Natural killer cell (primary cell): ENCODE measurements at places on chromosomes 4 and X. TPM values are rescaled to one million over a fixed set of nuclear protein-coding genes. Genes with fewer than 3 reads are reported as not detected.

CNOT6L gene
- 172 TPM for total RNA-seq

GAGE2A gene
- not detected for total RNA-seq

PRPS1 gene
- total RNA-seq: 49.3 TPM

CFAP47 gene
- not detected for total RNA-seq

TMEM128 gene
- 9.3 TPM for total RNA-seq

TRPC5OS gene
- not detected for total RNA-seq

SPIN2A gene
- 1.4 TPM for total RNA-seq

GRCh38 chr4:134028421-134028820 is 173.2 kb downstream of the PABPC4L start:
- DNase-seq: no peak

DNA sequence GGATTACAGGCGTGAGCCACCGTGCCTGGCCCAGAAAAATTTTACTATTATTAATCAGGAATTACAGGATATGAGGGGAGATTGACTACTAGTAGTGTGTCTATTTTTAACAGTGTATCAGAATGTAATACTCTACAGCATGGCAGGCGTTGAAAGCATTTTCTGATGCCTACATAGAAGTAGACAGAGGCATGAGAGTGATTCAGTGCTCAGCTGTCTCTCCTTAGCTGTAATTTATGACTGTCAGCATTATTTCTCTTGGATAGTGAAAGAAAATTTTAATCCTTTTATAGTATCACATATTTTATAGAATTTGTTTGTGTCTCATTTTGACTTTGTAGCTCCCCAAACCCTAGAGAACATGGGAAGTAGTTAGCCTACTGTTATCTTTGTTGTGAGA is 20.7 kb downstream of the ARHGAP24 start:
- no peak for DNase-seq

GRCh38 chrX:13808293-13808692 is 8.6 kb downstream of the GPM6B start:
- DNase-seq: no peak

DNA sequence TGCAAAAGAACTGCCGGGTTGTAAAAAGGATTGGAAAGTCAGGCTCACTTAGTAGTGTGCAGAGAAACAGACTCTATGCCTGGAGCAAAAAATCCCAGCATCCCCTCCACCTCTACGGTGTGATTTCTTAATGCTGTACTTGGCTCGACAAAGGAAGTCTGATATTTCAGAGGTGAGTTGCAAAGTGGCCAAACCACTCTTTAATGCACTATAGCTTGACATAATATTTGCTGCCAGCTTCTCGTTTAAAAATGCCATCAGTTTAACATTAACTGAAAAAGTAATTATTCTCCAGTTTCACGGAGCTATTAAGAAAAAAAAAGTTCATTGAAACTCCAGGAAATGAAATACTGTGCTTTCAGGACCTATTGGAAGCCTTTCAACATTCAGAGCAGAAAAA is 448.3 kb upstream of the ZFP42 start:
- no peak for DNase-seq

DNA sequence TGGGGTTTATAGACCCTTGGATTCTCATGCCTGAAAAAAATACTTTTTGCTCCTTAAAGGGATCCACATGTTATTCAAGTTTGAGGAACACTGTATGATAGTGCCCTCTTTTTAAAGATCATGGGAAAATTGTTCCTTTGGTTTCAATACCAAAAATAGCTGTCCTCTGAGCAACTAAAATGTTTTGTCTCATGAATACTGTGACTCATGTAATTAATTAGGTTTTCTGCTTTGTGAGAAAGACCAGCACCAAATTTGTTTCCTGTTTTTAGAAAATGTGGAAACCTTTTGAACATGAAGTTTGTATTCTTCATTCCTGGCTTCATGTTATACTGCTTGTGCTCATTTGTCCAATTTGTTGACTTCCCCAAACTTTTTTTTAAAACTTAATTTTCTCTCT is 127.6 kb upstream of the SH3RF1 start:
- no peak for DNase-seq

GRCh38 chrX:10923466-10923865 is 187.7 kb upstream of the HCCS start:
- no peak for DNase-seq

DNA sequence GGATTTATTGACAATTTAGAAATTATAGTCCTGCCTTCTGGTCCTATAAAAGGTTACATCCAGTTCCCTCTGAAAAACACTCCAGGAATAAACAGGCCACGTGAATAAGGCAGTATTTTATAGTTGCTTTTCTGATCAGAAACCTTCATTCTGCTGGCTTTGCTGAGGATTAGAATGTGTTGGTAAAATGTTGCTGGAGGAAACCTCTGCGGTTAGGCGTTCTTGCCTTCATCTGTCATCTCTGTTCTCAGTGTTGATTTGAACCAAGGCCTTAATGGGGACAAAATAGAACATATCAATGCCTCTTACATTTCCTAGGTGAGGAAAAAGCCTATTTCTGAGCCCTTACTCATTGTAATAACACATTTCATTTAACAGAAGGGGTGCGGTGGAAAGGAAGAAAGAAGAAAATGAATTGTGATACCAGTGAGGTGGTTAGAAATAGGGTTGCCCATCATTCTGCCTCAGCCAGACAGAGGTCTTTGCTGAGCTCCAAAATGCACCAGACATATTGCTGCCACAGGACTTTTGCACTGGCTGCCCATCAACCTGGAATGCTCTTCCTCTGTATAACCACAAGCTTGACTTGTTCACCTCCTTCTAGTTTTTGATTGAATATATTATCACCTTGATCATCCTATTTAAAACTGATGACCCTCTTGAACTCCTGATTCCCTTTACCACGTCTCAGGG is 18.0 kb upstream of the SPARCL1 start:
- DNase-seq: no peak

- DNase-seq: no peak
These were observed 43.2 kb downstream of the SLC9A6 start for GRCh38 chrX:136028383-136028984.

- no peak for DNase-seq
These were observed 37.9 kb downstream of the RAP2C start for GRCh38 chrX:132181364-132181763.

DNA sequence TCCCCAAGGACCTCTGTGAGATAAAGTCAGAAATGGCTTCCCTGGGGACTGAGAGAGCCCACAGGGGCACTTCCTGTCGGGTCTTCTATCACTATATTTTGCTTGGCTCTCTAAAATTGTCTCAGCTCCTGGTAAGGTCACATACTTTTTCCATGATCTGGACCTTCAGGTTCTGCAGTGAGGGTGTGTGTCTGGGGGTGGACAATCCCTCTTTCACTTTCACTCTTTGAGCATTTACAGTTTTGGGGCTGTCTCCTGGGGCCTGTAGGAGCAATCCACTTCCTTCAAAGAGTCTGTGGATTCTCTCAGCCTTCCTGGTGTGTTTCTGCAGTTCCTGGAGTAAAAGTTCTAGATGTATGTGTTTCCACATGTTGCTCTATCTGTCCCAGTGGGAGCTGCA is 335.7 kb downstream of the FSTL5 start:
- no peak for DNase-seq

- no peak for DNase-seq
These were observed 1.9 kb downstream of the TRO start for GRCh38 chrX:54922547-54922946.

- DNase-seq: no peak
These were observed 85.5 kb downstream of the DRD5 start for GRCh38 chr4:9866931-9867330.

- no peak for DNase-seq
These were observed 43.5 kb downstream of the LHFPL1 start for GRCh38 chrX:112636288-112636687.

DNA sequence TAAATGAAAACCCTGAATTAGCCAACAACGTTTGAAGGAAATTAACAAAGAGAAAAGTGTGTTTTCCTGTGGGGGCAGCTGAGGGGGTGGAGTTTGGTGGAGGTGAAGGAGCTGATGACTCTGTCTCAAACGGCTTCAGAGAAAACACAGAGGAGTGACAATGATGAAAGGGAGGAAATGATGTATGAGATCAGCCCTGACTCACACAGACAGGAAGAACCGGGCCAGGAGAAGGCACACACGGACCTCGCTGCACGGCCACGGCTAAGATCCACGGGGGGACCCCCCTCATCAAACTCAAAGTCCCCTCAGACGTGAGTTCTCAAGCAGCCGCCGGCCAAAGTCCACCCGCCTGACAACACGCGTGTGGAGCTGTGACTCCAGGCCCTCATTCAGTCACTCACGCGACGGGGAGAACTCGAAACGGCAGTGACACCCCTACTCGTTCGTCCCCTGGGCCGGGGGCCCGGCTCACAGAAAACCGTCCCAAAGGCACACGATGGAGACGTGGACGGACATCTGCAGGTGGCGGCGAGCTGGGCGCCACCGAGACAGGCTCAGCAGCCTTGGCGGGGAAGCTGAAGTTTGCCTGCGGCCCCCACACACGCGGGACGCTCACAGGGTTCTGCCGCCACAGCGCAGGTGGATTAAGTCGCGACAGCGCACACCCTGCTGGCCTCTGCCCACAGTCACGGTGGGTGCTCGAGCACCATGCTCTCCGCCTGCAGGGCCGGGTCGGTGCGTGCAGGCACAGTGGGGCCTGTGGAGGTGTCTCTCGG is 28.8 kb downstream of the PPP2R3B start:
- peak; percentile 76 for DNase-seq

- DNase-seq: no peak
These were observed 23.4 kb upstream of the PPP3CA start for GRCh38 chr4:101370663-101371210.

DNA sequence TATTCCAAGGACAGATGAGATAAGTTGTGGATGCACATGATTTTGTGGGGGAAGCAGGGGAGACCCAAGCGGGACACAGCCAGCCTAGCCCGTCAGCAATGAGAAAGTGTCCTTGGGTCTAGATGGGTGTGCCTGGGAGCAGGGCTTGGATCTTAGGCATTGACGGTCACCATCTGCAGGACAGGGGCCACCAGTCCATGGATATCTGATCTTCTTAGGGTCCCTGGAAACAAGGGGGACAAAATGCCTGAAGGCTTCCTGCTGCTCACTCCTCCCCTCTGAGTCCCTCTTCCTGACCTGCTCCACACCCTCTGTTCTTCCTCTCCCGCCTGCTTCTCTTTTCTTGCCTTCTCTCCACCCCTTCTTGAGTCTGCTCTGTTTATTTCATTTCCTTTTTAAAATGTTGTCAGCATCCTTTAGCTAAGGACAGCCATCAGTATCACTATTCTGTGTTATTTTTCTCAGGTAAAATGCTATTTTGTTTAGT is 298.4 kb downstream of the RAPGEF2 start:
- DNase-seq: no peak

- DNase-seq: no peak
These were observed 39.1 kb downstream of the LAMP2 start for GRCh38 chrX:120429776-120430540.

DNA sequence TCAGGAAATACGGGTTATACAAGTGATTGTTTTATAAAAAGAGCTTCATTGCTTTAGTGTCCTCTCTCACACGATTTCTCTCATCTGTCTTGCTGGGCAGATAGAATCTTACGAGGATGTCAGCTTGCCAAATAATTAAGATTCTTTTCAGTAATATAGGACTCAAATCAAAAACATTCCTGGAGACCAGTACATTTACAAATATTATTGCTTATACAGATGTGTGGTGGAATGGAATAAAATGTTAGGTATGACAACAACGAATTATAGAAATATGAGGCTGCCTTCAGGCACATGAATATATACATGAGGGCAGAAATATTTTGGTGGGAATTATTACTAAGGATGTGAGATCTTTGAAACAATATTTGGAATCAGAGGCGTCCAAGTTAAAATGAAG is 88.9 kb downstream of the GC start:
- no peak for DNase-seq

GRCh38 chr4:966266-967112 is 6.9 kb downstream of the DGKQ start:
- no peak for DNase-seq

DNA sequence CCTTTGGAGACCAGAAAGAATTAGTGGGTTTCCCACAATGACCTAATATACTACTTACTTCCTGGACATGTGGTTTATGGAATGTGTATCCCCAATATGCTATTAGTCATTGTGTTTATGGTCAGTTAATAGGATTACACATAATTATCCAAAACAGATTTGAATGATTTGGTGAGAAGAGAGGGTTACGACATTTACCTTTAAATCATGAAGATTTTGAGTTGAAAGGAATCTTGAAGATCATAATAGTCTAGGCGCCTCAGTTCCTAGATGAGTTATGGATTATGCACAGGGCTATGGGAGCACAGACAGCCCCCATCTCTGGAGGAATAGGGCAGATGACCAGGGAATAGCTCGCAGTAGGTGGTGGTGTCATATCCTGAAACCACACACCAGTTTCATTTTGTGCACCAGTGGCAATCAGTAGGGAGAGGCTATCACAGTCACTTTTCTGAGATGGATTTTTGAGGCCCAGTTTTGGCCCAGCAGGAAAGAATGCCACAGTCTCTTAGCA is 61.3 kb downstream of the SEPTIN11 start:
- no peak for DNase-seq

DNA sequence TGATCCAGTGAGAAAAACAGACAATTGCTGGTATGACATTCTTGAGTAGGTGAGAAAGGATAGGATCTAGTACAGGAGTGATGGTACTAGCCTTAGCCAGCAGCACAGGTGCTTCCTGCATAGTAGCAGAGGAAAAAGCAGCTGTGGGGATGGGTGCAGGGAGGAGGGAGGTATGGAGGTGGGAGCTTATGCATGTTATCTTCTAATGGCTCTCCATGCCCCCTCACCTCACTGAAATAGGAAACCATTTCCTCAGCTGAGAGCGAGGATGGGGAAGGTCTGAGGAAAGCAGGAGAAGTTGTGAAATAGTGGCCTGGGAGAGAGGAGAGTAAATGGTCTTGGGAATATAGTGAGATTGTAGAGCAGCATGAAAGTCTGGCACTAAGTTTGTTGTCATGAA is 136.3 kb downstream of the TMEM164 start:
- DNase-seq: no peak

DNA sequence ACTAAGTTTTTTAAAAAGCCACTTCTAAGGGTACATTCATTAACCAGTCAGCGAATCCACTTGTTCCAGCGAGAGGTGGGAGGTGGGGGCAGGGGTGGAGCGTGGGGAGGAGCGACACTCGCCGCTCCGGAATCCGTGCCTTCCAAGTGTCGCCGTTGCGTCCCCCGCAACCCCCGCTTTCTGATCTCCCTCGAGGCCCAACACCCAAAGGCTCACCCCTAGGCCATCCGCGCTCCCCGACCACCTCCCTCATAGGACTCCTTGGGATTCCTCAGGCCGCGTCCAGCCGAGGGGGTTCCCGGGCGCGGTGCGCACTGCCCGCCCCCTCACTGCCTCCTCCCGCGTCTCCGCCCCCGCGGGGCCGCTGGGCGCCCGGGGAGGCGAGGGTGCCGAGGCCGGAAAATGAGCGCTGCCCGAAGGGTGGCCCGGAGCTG is 108.1 kb upstream of the STOX2 start:
- no peak for DNase-seq

GRCh38 chrX:130020661-130021324 is 38.4 kb downstream of the BCORL1 start:
- no peak for DNase-seq

DNA sequence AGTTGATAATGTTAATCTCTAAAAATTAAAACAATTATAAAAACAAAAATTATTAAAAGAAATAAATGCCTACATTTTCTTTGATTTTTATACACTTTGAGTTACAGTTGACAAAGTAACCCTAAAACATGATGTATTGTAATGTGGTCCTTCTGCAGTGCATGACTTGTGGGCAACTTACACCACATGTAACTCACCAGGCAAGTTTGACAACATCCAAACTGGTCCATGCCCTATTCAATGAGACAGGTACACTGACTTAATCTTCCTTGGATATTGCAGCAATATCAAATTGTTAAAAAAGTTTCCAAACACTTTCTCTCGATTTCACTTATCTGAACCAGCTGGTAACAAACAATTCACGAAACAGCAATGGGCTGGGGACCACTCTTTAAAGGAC is 81.5 kb downstream of the FTHL17 start:
- DNase-seq: no peak

- DNase-seq: no peak
These were observed 246.2 kb downstream of the SCFD2 start for GRCh38 chr4:53119680-53120079.
